Ascending aorta (tissue), 2 donors: ENCODE measurements at places on chromosomes 4 and X.
A peak's percentile ranks its signal among the peaks of the same experiment; 100 is the strongest.

- DNase-seq, result no peak
- H3K4me3 ChIP-seq, result no peak overlapping the region
- no peak overlapping the region for H3K27ac ChIP-seq
- no peaks in the 10 kb centered on the region for H3K36me3 ChIP-seq
- no peaks in the 10 kb centered on the region for H3K27me3 ChIP-seq
These were observed 9.3 kb upstream of the SEC24B start for GRCh38 chr4:109424093-109424841.

DNA sequence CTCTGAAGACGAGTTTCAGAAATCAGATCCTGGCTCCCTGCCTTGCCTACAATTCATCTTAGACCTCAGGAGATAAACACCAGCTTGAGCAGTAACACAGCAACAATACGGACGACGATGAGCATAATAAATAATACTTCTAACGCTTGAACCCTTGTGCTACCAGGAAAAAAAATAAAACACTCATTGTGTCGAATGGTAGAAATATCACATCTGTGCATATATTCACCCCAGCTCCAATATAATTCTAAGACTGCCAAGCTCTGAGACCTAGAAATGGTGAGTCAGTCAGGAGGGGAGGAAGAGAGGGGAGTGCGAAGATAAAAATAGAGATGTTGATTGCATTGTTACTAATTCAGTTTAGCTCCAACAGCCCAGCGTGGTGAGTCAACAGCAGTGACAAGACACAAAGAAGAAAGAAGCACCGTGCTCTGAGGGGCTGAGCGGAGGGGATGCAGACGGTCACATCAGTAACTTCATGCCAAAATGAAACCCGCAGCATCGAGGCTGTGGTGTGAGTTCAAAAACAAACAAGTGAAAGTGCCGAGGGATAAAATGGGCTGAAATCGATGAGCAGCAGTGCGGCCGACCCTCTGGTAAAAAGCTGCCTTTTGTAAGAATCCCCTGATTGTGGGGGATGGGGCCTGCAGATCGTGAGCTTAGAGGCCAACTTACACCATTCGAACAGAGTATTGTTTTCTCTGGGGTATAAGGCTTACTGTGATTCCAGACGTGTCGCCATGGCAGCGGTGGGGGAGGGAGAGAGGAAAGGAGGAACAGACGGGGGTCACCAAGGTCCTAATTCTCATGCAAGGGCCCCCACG is 150.4 kb downstream of the MGST2 start:
- peak overlapping the region; percentile 52 for H3K27ac ChIP-seq
- peaks cover 6% of the 10 kb centered on the region for H3K4me1 ChIP-seq
- H3K4me3 ChIP-seq, result peak overlapping the region; percentile 74
- H3K36me3 ChIP-seq, result no peaks in the 10 kb centered on the region
- DNase-seq, result no peak

GRCh38 chr4:97238956-97239666 is 904.2 kb downstream of the STPG2 start:
- no peak for DNase-seq
- no peaks in the 10 kb centered on the region for H3K36me3 ChIP-seq
- H3K27me3 ChIP-seq, result no peaks in the 10 kb centered on the region
- no peak overlapping the region for H3K27ac ChIP-seq
- H3K4me3 ChIP-seq, result no peak overlapping the region
- H3K4me1 ChIP-seq, result no peaks in the 10 kb centered on the region

GRCh38 chr4:70666369-70666768 is at the start of gene JCHAIN:
Gene JCHAIN, minus strand, starts transcription at chr4:70666508. Its CDS starts 18 bp downstream, at chr4:70666490.
- H3K4me1 ChIP-seq, result no peaks in the 10 kb centered on the region
- H3K27ac ChIP-seq, result no peak within 1 kb of the TSS
- no peak for DNase-seq
- no peaks in the 10 kb centered on the region for H3K27me3 ChIP-seq
- H3K4me3 ChIP-seq, result no peak within 1 kb of the TSS

DNA sequence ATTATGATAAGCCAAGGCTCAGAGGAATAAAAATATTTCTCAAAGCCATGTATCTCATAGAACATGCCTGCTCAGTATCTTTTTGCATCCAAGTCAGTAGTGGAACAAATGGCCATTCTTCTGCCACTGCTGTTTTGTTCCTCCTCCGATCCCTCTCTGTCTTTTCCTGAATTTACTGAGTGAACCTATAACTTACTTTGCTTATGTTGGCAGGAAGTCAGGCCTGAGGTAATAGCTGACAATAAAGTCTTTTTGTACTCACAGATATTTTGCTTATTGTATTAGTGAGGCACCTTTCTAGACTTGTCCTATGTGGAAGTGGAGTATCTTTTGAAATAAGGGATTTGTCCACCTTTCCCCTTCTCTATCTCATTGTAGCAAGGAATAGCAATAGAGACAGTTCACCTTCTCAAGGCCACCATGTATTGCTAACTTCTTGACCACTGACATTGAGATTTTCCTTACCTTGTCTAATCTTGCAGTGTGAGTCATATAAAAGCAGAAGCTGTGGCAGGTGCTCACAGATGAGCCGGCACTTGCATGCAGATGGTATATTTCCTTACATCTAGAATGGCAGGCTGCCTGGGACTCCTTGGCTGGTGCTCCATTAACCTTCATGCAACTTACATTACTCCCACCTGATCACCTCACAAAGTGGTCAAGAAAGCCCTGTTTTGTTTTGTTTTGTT is 68.2 kb downstream of the AGTR2 start:
- no peak overlapping the region for H3K4me3 ChIP-seq
- no peak overlapping the region for H3K27ac ChIP-seq
- H3K36me3 ChIP-seq, result no peaks in the 10 kb centered on the region
- no peak for DNase-seq
- H3K27me3 ChIP-seq, result no peaks in the 10 kb centered on the region

DNA sequence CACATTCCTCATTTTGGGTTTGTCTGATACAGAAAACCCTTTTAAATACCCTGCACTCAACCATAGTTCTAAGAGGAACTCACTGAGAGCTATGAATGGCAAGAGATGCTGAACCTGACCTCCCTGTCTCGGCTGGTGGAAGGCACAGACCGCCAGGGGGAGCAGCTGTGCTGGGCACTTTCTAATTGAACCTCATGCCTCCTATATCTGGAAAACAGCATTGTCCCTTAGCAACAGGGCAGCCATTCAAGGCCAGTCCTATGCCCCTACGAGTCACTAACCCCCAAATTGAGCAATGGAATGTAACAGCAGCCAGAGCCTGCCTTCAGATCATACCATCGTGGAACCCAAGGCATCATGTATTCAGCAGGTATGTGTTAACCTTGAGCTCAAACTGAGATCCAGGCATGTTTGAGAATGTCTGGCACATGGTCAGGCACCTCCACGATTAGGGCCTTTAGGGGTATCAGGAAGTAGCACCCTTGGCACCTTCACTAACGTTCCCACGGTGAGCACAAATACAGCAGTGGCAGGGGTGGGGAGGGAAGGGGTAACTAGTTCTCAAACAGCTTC is 5.1 kb downstream of the USP27X start:
- H3K4me3 ChIP-seq, result no peak overlapping the region
- H3K27me3 ChIP-seq, result no peaks in the 10 kb centered on the region
- H3K36me3 ChIP-seq, result no peaks in the 10 kb centered on the region
- no peak overlapping the region for H3K27ac ChIP-seq
- no peaks in the 10 kb centered on the region for H3K4me1 ChIP-seq

DNA sequence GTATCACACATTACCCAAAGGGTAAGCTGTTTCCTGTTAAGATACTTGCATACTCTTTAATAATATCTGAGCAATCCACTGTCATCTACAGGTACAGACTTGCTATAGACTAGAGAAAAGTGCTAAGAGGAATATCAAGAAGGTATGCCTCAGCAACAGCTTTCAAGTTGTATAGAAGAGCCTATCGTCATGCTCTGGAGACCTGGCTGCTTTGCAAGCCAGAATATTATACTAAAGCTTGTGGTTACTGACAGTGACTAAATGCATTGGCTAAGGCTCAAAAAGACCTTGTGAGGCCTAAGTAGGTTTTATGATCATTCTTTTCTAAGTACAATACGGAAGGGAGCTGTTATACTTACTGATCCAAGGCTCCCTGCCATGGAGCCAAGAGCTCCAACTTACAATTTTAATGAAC is 11.3 kb downstream of the LAMP2 start:
- H3K4me1 ChIP-seq, result no peaks in the 10 kb centered on the region
- H3K27ac ChIP-seq, result no peak overlapping the region
- no peak for DNase-seq
- no peak overlapping the region for H3K4me3 ChIP-seq

DNA sequence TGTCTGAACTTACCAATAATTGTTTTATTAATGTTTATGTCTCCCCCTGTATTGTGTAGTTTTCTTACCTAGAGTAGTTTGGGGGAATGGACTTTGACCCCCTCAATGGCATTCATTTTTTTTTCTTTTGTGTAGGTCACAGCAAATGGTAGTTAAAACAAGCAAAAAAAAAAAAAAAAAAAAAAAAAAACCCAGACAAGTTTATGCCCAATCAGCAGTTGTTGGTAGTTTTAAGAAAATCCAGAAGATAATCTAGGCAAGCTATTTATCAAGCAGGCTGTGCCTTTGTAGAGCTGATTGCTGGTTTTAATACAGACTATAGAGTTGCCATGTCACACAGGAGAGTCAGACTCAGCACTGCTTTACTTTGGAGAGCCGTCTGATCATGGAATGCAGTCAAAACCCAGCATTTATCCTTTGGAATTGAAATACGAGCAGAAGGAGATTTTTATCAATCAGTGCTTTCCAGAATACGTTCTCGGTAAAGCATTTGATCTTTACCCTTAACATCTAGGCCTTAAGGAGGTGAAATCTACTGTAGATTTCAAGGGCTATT is 16.6 kb downstream of the DCUN1D4 start:
- no peak for DNase-seq
- H3K27me3 ChIP-seq, result no peaks in the 10 kb centered on the region
- H3K4me3 ChIP-seq, result no peak overlapping the region

DNA sequence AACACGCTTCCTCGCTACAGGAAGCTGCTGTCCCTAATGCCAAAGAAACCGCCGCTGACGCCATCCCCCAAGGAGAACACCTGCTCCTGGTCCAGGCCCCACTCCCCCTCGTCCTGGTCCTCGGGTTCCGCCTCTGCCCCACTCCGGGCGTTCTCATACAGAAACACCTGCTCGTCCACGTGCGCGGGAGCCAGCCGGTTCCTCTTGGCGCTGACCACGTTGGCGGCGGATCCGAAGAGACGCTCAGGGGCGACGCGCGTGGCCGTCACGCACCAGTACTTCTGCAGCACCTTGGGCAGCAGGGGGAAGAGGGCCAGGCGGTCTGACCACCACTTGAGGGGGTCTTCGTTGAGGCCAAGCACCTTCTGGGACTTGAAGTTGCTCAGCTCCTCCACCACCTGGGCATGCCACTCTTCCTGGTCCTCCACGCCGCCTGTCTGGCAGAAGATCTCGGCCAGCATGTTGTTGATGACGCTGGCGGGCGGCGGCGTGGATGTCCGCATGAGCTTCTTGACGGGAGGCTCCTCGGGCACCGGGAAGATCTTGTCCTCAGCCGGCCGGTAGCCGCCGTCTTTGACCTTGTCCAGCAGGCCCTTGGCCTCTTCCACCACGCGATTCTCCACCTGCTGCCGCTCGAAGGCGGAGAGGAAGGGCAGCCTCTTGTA is 12.0 kb downstream of the DHRSX start:
- H3K27ac ChIP-seq, result no peak overlapping the region
- no peaks in the 10 kb centered on the region for H3K4me1 ChIP-seq
- DNase-seq, result no peak
- H3K4me3 ChIP-seq, result no peak overlapping the region
- H3K36me3 ChIP-seq, result peaks cover 29% of the 10 kb centered on the region

DNA sequence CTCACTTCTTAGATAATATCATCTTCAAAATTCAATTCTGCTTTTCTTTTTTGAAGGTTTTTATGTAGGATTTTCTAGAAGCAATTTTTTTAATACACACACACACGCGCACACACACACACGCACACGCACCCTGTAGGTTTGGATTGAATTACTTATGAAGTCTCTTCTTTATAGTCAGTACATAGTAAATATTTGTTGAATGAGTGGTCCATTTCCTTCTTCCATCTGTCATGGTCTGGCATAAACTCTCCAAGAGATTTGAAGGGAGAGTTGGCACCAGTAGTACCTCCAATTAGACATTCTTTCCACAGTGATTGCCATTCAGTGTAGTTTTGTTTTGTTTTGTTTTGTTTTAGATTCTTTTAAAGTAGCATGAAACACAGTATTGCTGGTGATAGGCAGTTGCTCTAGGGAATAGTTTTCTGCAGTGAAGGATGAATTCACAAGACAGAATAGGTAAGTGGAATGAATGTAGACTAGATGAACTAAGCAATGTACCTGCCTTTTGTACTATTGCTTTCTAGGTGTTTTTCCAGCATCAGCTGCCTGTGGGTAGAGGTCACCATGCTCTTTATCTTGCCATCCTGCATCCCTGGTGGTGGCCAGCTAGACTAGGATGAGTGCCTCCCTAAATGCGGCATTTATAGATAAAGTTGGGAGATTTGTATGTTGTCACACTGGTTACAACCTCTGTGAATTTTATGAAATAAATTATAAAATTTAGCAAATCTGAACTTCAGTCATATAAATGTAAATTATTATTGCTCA is 20.5 kb downstream of the PDLIM5 start:
- H3K4me1 ChIP-seq, result peaks cover 40% of the 10 kb centered on the region
- no peak overlapping the region for H3K4me3 ChIP-seq
- DNase-seq, result no peak
- no peaks in the 10 kb centered on the region for H3K36me3 ChIP-seq
- no peaks in the 10 kb centered on the region for H3K27me3 ChIP-seq

GRCh38 chrX:7904562-7904961 is 22.7 kb downstream of the PNPLA4 start:
- H3K36me3 ChIP-seq, result peaks cover 16% of the 10 kb centered on the region
- no peaks in the 10 kb centered on the region for H3K4me1 ChIP-seq
- H3K27me3 ChIP-seq, result no peaks in the 10 kb centered on the region
- no peak overlapping the region for H3K27ac ChIP-seq
- H3K4me3 ChIP-seq, result no peak overlapping the region

GRCh38 chr4:168092176-168092712 is at the start of gene ANXA10:
Gene ANXA10, plus strand, starts transcription at chr4:168092537. Its CDS starts 164 bp downstream, at chr4:168092701.
- no peak within 1 kb of the TSS for H3K27ac ChIP-seq
- no peak for DNase-seq
- no peaks in the 10 kb centered on the region for H3K36me3 ChIP-seq
- H3K4me1 ChIP-seq, result no peaks in the 10 kb centered on the region

DNA sequence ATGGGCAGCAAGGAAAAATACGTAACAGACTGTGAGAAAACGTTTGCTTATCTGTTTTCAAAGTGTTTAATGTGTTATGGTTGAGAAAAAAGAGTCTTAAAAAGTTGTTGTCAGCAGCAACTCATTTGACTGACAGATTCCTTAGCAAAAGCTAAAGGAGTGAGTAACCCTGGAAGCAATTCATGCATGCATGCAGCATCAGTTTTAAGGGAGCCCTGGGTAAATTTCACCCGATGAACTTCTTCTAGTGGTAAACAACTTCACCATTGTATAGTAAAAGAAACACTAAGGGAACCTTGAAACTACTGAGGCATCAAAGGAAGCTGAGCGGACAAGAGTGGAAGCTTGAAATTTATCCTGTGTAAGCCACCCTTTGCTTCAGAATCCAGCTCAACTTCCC is 583.2 kb upstream of the INTU start:
- H3K36me3 ChIP-seq, result no peaks in the 10 kb centered on the region
- H3K27ac ChIP-seq, result no peak overlapping the region
- H3K27me3 ChIP-seq, result no peaks in the 10 kb centered on the region
- no peak for DNase-seq
- H3K4me1 ChIP-seq, result no peaks in the 10 kb centered on the region

GRCh38 chr4:142474398-142475087 is 371.6 kb downstream of the INPP4B start:
- no peak overlapping the region for H3K4me3 ChIP-seq
- H3K36me3 ChIP-seq, result no peaks in the 10 kb centered on the region
- no peak for DNase-seq

- no peak for DNase-seq
- no peaks in the 10 kb centered on the region for H3K27me3 ChIP-seq
- H3K36me3 ChIP-seq, result no peaks in the 10 kb centered on the region
- H3K4me3 ChIP-seq, result no peak overlapping the region
- no peaks in the 10 kb centered on the region for H3K4me1 ChIP-seq
These were observed 1.2 kb upstream of the GATA1 start for GRCh38 chrX:48785186-48785539.
